ENCODE measurements at places on chromosomes 16 and 17. TPM values are rescaled to one million over a fixed set of nuclear protein-coding genes. Genes with fewer than 3 reads are reported as not detected.

DNA sequence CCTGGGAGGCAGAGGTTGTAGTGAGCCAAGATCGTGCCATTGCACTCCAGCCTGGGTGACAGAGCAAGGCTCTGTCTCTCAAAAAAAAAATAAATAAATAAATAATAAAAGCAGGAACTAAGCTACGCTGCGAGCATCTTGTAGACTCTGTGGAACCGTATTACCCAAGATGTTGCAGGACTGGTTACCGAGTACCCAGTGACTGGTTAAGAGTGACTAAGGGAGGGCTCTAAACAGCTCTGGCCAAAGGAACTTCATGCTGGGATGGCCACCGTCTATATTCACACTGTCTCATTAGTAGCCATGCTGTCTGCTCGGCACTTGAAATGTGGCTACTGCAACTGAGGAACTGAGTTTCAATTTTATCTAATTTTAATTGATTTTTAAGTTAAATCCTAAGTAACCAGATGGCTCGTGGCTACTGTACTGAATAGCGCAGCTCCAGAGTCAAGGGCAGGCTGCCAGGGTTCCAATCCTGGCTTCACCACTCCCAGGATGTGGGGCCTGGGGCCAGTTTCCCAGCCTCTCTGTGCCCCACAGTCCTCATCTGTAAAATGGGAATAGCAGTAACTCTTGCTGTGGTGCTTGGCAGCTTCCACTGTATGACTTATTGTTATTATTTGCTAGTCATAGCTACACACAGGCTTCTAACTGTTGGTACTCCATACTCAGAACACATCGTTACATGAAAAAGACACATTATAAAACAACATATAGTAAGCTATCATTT lies 3.0 kb downstream of the NTAN1 start:
- no peak overlapping the region for H3K27ac ChIP-seq
- no peak overlapping the region for H3K4me3 ChIP-seq
- DNase-seq = no peak
- peaks cover 1% of the 10 kb centered on the region for H3K4me1 ChIP-seq
- H3K27me3 ChIP-seq = peaks cover 5% of the 10 kb centered on the region

- peaks cover 3% of the 10 kb centered on the region for H3K4me1 ChIP-seq
- H3K27me3 ChIP-seq = peaks cover 17% of the 10 kb centered on the region
- DNase-seq = no peak
- H3K36me3 ChIP-seq = no peaks in the 10 kb centered on the region
Measured at GRCh38 chr16:30691907-30692306, 7.1 kb upstream of the SRCAP start.

The TPSB2 gene
- not detected for total RNA-seq

DNA sequence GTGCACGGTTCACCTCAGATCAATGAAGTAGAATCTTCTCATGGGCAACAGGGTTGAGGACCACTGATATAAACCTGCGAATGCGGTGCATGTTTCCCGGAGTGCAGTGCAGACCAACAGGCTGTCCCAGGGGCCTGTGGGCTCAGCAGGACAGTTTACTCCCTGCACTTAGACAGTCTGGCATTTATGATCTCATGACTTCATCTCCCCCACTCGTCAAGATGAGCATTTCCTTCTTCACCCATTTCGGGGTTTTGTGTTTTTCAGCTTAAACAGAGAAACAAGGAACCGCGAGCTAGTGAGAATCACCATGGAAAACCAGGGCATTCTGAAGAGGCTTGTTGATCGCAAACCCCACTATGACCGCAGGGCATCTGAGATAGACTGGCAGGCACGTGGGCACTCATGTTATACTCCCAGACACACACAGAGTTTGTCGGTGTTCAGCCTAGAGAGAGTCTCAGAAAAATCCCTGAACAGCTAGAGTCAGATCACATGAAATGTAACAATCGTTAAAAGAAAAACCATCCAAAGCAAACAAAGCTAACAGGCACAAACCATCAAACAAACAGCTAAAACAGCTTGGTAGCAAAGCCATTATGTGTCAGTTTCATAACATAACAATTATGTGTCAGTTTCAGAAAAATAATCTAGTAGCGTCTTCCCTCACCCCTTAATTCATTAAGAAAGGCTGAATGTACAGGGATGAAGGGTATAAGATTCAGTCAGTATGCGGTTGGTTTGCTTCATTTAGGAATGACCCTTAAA lies 2.9 kb downstream of the CFAP97D1 start:
- peaks cover 5% of the 10 kb centered on the region for H3K36me3 ChIP-seq
- no peak overlapping the region for H3K27ac ChIP-seq
- H3K27me3 ChIP-seq = peaks cover 3% of the 10 kb centered on the region
- peaks cover 14% of the 10 kb centered on the region for H3K4me1 ChIP-seq
- DNase-seq = no peak

GRCh38 chr16:57345021-57345420 lies 13.6 kb upstream of the CCL22 start:
- H3K4me3 ChIP-seq = no peak overlapping the region
- H3K27me3 ChIP-seq = peaks cover 2% of the 10 kb centered on the region
- no peak for DNase-seq
- no peaks in the 10 kb centered on the region for H3K4me1 ChIP-seq
- H3K27ac ChIP-seq = no peak overlapping the region
- peaks cover 5% of the 10 kb centered on the region for H3K36me3 ChIP-seq

The MT1X gene
- 9.5 TPM for total RNA-seq

DNA sequence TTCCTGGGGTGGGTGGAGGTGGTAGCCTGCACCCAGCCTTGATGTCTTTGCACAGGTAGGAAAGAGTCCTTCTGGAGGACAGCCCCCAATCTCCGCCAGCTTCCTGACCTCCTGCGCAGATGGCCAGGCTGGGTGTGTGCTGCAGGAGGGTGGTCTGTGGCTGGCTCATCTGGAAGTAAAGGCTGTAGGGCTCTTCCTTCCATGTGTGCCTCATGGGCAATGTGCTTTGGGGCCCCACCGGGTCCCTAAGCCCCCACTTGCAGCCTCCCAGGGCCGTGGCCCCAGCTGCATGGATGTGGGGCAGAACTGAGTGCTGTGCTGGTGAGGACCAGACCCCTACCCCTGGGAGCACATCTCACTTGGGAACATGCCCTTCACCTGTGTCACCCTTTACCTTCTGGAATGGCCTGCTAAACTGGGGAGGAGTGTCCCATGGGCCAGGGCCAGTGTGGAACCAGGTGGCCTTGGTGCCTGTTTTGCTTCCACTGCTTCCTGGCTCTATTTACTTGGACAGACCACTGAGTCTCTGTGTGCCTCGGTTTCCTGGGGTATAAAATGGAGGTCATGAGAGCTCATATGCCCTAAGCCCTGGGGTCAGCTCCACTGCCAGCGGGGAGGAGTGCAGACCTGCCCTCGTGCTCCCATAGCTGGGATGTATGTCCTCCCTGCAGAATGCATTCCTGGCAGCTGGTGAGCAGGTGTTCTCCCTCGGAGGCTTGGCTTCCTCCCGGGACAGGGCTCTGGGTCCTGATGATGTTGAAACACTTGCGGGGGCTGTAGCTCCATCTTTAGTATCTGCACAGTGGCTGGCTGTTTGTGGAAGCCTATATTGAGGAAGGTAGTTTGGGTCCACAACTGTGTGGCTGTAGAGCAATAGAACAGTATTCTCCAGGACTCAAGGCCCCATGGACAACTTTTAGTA lies 18.0 kb downstream of the MPRIP start:
- peaks cover 59% of the 10 kb centered on the region for H3K4me1 ChIP-seq
- H3K4me3 ChIP-seq = peak overlapping the region; percentile 55
- peaks cover 9% of the 10 kb centered on the region for H3K27me3 ChIP-seq
- H3K36me3 ChIP-seq = no peaks in the 10 kb centered on the region

GRCh38 chr17:82313195-82314011 lies 4.0 kb downstream of the CD7 start:
- H3K27me3 ChIP-seq = peaks cover 9% of the 10 kb centered on the region
- no peak overlapping the region for H3K27ac ChIP-seq
- no peaks in the 10 kb centered on the region for H3K36me3 ChIP-seq

DNA sequence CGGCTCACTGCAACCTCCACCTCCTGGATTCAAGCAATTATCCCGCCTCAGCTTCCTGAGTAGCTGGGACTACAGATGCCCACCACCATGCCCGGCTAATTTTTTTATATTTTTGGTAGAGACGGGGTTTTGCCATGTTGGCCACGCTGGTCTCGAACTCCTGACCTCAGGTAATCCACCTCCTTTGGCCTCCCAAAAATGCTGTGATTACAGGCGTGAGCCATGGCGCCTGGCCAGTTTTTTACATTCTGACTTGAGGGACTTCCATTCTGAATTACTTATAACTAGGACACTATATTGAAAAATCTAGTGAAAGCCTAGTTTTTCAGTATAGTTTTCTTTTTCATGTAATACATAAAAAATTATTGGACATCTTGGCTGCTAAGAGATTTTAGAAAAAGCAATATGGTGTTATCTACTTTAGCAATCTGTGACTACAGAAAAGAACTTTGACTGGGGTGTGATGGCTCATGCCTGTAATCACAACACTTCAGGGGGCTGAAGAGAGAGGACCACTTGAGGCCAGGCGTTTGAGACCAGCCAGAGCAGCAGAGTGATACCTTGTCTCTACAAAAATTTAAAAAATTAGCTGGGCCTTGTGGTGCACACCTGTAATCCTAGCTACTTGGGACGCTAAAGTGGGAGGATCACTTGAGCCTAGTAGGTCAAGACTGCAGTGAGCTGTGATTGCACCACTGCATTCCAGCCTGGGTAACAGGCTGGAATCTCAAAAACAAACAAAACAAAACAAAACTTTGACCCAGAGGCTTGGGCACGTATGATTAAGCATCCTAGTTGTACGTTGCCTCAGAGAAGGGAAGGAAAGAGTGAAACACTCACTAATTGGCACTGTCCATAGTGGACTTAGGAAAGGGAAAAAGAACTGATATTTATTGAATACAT lies 26.8 kb upstream of the GOSR1 start:
- H3K36me3 ChIP-seq = peaks cover 6% of the 10 kb centered on the region
- no peak overlapping the region for H3K4me3 ChIP-seq
- no peaks in the 10 kb centered on the region for H3K4me1 ChIP-seq
- H3K27ac ChIP-seq = no peak overlapping the region
- no peaks in the 10 kb centered on the region for H3K27me3 ChIP-seq
- no peak for DNase-seq

DNA sequence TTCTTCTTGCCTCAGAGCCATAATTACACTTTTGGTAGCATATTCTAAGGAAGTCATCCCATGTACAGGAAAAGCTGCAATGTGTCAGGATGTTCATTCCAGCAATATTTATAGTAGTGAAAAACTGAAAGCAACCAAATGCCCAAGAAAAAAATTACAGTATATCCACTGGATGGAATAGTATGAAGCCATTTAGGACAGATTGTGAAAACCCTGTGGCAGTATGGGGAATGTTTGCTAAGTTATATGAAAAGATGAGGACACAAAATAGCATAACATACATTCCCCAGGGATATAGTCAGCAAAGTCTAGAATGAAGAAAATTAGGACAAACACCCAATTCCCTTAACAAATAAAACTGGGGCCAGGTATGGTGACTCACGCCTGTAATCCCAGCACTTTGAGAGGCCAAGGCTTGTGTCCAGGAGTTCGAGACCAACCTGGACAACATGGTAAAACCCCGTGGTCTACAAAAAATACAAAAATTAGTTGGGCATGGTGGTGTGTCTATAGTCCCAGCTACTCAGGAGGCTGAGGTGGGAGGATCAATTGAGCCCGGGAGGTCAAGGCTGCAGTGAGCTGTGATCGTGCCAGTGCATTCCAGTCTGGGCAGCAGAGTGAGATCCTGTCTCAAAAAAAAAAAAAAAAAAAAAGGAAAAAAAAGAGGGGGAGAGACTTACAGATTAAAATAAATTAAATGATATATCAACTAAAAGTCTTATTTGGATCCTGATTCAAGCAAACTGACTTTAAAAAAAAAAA lies 2.3 kb downstream of the LRRC3C start:
- no peak overlapping the region for H3K27ac ChIP-seq
- no peaks in the 10 kb centered on the region for H3K36me3 ChIP-seq
- H3K4me1 ChIP-seq = peaks cover 27% of the 10 kb centered on the region
- H3K27me3 ChIP-seq = peaks cover 6% of the 10 kb centered on the region
- H3K4me3 ChIP-seq = no peak overlapping the region

DNA sequence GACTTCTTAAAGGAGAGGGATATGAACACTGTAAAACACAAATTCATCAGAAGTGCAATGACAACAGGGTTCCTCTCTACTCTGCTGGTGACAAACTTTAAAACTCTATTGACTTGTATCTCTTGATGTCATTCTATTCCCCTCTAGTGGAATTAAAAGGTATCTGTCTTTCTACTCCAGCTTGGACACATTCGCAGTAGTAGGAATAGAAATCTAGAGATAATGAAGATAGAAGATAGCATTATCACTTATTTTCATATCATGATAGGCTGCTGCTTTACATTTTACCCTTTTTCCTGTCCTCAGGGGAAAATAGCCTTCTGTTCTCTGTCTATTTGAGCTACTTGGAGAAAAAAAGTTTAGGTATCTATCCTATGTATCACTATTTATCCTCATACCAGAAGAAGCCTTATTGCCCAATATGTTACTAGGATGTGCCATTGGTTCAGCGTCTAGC lies 209.6 kb upstream of the CACNG5 start:
- H3K27me3 ChIP-seq = no peaks in the 10 kb centered on the region
- no peak for DNase-seq
- peaks cover 2% of the 10 kb centered on the region for H3K4me1 ChIP-seq
- no peaks in the 10 kb centered on the region for H3K36me3 ChIP-seq
